ENCODE measurements at places on chromosomes 12 and 14.

- DNase-seq, result no peak
Observed at GRCh38 chr12:4392223-4392742, 12.8 kb upstream of the FGF23 start.

DNA sequence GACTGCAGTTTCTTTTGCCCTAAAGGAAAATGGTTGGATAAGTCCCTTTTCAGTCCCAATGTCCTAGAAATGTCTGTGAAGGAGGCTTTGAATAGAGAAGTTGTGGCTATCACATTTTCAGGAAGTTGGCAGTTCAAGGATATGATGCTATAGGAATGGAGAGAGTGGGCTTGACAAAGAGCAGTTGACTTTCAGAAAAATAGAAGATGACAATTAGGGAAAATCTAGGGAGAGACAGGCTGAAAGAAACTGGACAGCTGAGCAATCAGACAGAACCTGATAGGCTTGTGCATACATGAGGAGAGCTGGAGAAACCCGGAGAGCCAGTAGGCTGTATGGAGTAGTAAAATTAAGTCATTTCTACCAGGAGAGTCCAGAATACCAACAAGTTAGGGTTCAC, 50.5 kb downstream of the LMNTD1 start:
- no peak for DNase-seq

DNA sequence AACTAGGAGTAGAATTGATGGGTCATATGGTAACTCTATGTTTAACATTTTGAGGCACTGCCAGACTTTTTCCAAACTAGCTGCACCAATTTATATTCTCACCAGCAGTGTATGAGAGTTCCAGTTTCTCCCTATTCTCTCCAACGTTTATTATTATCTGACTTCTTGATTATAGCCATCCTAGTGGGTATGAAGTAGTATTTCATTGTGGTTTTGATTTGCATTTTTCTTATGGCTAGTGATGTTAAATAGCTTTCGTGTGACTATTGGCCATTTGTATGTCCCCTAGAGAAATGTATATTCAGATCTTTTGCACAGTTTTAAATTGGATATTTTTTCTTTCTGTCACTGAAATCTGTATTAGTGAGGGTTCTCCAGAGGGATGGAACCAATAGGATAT, 37.8 kb downstream of the HELB start:
- DNase-seq, result no peak

DNA sequence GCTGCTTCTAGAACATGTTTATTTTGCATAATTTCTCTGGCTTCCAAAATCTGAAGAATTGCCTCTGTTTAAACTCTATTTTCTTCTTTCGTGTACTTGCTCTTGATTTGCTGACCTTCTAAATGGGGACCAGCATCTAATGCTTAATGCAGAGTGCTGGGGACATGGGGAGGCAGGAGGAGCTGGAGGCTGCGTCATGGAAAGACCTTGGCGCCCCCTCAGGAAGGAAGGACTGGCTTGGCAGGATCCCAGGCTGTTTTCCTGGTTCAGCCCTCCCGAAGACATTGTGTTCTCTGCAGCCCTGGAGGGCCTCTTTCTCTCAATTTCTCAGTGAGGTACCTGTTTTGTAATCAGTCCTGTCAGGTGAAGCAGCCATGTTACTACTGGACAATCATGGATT, 5.5 kb downstream of the PRKCH start:
- DNase-seq, result no peak

DNA sequence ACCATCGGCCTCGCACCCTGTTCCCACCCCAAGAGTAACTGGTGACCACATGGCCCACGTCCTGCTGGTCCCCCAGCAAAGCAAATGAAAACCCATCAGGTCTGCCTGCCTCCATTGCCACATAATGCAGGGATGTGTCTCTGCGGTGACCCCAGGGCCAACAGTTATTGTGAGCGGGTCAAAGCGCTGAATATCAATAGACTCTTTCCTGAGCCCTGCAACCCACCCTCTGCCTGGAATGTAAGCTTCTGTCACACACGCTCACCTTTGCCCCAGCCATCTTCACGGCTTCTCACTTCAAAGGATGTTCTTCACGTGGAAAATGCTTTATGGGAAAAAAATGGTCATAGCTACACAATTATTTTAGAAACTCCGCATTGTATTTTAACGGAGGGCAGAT, 63.9 kb downstream of the FZD10 start:
- no peak for DNase-seq

GRCh38 chr12:81081726-81082125, 3.8 kb downstream of the ACSS3 start:
- DNase-seq, result no peak

DNA sequence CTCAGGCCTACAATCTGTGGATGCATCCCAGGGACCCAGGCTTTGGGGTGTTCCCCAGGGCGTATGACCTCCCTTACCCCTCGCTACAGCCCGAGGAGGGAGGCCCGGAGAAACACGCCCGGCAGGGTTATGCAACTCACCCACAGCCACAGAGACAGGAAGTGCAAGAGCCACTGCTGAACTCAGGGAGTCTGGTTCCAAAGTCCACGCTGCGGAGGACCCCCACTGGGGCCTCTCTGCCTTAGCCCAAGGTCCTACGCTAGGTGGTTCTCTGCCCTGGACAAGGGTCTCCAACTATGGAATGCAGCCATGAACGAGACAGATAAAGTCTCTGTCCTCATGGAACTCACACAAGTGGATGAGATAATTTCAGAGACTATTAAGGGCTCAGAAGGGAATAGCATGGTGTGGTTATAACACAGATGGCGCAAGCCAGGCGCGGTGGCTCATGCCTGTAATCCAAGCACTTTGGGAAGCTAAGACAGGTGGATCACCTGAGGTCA, 11.3 kb downstream of the SCARB1 start:
- no peak for DNase-seq

- DNase-seq, result no peak
Observed at GRCh38 chr12:60501124-60501729, 905.4 kb downstream of the SLC16A7 start.

- DNase-seq, result no peak
Observed at GRCh38 chr14:80387563-80387981, 176.3 kb upstream of the DIO2 start.

DNA sequence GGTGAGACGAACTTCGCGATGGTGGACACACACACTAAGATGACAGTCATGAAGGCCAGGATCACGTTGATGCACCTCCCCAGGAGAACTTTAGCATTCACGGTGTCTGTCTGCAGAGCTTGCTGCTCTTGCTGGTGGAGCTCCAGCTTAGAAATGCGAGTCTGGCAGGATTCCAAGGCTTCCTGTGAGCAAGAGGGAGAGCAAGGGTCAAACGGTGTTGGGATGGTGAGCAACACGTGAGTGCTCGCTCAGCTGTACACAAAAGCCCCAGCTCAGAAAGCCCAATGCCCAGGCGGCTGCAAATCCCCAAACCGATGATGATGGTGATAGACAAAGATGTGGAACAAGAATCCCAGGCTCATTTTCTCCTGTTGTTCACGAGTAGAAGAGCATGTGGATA, 78.8 kb downstream of the TMCC3 start:
- DNase-seq, result peak; percentile 25

DNA sequence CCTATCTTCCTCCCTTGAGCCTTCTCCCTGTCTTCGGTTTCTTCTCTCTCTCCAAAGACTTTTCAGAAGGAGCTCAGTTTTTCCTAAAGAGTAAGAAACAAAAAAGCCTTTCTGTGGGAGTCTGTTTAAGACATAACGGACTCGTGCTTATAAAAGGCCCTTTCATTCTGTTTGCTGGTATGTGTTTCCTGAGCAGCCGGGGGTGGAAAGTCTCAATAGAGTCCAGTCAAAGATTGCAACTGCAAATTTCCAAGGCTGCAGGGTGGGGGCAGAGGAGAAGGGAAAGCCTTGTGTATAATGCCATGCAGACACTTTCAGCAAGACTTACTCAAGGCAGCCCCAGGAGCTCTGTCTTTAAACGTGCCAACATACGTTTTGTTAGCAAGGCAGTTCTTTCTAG, 62.2 kb downstream of the GNG2 start:
- peak; percentile 26 for DNase-seq

- no peak for DNase-seq
Observed at GRCh38 chr12:82015623-82016347, 256.6 kb upstream of the PPFIA2 start.

GRCh38 chr14:54667764-54668163, 100.8 kb downstream of the SAMD4A start:
- no peak for DNase-seq

Measured in HAP-1 (cell line).